ENCODE measurements at places on chromosomes 3 and 15.

DNA sequence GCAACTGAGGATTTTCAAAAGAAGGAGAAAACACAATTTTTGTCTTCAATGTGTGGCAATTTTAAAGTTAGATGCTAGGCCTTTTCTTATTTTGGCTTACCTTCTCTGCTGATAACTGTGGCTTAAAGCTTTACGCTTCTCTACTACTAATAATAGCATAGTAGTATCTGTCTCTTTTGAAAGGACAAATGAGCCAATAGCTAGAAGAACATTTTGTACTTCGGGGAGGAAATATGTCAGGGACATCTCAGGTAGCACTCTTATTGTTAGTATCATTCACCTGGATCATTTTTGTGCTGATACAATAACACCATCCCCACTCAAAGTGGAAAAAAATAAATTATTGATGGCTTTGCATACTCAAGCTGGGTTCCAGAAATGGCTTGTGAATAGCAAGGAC, 586.1 kb upstream of the TBL1XR1 start:
- DNase-seq: no peak

DNA sequence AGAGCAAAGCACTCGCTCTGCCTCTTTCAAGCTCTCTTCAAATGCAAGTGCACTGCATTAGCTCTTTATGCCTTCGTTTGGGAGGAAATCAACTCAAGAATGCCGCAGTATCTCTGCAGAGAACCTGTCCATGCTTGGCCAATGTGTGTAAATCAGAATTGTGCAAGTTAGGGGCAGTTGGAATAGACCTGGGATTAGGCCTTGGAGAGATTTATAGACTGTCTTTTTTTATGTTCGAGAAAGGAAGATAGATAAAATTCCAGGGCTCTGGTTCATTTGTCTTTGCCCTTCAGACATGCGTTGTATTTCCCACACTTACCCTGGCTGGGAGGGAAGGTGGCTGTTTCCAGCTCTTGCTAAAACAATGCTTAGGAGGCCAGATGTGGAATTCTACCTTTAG, 163.7 kb downstream of the MOBP start:
- no peak for DNase-seq

- no peak for DNase-seq
These were observed 16.5 kb upstream of the FAM3D start for GRCh38 chr3:58683001-58683458.

GRCh38 chr3:184282941-184283340, 7.1 kb downstream of the ECE2 start:
- DNase-seq: no peak

- DNase-seq: no peak
These were observed 711 bp downstream of the STARD9 start for GRCh38 chr15:42576040-42576594.

Data from activated naive CD4-positive, alpha-beta T cell (primary cell).